ENCODE measurements at places on chromosomes 2 and 18.

GRCh38 chr2:183250472-183250871, 126.2 kb downstream of the NUP35 start:
- DNase-seq, result no peak

- peak; percentile 90 for DNase-seq
These were observed 25.4 kb upstream of the SLC66A3 start for GRCh38 chr2:11129598-11130449.

DNA sequence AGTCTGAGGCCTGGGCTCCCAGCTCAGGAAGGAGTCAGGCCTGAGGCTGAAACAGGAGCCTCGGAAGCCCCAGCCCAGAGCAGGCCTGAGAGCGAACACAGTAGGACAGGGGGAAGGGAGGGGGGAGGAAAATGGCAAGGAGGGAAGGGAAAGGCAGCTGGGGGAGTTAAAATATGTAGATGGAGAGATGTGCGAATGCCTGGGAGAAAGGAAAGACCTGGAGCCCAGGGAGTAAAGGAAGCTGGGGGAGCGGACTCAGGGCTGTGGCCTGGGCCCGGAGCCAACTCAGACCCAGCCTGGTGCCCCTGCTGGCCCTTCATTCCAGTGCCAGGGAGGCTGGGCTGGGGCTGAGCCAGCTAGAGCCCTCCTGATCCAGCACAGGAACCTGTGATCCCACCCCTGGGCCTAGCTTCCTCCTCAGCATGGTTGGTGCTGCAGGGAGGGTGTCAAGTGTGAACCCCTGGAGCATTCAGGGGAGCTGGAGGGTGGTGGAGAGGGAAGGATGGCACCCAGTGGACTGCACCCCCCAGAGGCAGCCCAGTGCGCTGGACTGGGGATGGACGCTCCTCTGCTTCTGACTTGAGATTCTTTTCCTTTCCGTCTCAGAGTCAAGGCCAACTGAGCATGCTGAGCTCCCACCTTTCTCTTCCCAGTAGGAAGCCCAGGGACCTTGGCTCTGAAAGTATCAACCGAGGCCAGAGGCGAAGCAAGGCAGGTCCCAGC, 46.3 kb downstream of the EMX1 start:
- no peak for DNase-seq

- DNase-seq, result no peak
These were observed 331.4 kb upstream of the NETO1 start for GRCh38 chr18:73199151-73199550.

DNA sequence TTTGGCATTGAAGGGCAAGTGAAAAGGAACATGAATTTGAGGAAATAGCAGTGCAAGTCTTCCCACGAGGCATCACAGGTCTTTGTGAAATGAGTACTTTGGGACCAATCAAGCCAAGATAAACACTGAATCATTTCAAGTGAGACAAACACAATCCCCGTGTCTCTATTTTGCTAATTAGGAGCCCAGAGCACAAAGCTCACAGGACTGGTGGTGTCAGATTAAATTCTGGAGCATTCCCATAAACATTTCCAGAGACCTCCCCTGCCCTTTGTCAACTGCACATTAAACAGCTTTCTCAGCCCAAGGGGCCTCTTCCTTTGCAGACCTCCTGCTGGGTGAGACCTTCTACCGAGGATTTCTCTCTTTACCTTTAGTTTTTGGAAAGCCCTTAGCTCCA, 50.7 kb downstream of the DAPL1 start:
- no peak for DNase-seq

DNA sequence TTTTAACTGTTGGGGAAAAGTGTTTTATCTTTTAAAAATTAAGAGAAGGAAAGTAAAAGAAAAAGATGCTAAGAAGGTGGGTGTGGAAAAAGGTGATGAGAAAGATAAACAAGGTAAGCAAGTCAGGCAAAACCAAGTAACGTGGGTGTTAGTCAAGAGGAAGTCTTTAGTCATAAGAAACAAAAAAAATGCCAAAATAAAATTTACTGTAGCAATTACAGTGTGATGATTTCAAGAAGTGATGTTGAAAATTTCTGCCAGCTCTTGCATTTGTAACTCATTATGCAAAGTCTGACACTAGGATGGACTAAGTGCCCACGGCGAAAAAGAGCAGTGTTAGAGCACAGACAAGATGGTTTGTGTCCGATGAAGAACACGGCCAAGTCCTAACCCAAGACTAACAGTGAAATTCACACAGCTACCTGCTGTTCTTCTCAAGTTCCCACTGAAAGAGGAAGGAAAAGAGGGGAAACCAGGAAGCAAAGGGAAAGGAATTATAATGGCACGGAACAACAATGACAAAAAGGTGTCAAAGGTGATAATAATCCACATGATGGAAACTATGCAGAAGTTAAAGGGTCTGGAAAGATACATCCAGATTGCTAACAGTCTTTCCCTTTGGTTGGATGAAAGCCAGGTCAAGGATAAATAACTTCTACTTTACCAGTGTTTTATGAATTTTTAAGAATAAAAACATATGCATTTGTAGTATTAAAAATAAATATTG, 34.1 kb downstream of the NOL10 start:
- no peak for DNase-seq

GRCh38 chr2:160110674-160111239, 48.3 kb upstream of the PLA2R1 start:
- DNase-seq, result no peak

GRCh38 chr2:128375454-128375853, 56.8 kb upstream of the HS6ST1 start:
- DNase-seq, result no peak

DNA sequence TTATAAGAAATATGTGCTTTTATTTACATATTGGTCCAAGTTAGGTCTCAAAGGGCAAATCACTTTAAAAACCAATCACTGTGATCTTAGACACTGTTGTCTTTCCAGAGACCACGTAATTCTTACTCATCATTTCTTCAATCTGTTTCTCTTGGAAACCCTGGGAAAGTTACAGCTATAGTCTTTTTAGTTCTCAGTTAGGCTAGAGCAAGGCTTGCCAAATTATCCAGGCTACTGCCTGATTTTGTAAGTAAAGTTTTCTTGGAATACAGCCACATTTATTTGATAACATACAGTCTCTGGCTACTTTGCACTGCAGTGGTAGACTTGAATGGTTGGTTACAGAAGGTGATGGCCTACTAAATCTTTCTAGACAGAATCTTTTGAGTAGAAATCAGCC, 106.0 kb downstream of the KIAA1328 start:
- DNase-seq, result no peak

DNA sequence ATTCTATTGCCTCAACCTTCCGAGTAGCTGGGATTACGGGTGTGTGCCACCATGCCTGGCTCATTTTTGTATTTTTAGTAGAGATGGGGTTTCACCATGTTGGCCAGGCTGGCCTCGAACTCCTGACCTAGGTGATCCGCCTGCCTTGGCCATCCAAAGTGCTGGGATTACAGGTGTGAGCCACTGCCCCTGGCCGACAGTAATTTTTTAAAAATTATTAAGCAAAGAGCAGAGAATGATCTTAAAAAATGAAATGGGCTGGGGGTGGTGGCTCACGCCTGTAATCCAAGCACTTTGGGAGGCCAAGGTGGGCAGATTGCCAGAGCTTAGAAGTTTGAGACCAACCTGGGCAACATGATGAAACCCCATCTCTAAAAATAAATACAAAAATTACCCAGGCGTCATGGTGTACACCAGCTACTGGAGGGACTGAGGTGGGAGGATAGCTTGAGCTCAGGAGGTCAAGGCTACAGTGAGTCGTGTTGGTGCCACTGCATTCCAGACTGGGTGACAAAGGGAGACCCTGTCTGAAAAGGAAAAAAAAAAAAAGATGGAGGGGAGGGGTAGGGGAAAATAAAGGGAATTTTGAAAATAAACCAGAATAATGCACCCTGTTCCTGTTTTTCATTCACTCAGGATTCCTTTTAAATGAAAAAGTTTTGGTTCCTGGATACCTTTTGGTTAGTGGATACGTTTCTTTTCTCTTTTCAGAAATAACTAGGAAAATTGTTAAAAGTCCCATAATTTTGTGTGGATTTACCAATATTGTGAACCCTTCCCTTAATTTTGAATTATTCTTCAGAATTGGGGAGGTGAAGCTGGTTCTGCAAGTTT, 33.9 kb downstream of the MAP4K4 start:
- DNase-seq, result no peak

DNA sequence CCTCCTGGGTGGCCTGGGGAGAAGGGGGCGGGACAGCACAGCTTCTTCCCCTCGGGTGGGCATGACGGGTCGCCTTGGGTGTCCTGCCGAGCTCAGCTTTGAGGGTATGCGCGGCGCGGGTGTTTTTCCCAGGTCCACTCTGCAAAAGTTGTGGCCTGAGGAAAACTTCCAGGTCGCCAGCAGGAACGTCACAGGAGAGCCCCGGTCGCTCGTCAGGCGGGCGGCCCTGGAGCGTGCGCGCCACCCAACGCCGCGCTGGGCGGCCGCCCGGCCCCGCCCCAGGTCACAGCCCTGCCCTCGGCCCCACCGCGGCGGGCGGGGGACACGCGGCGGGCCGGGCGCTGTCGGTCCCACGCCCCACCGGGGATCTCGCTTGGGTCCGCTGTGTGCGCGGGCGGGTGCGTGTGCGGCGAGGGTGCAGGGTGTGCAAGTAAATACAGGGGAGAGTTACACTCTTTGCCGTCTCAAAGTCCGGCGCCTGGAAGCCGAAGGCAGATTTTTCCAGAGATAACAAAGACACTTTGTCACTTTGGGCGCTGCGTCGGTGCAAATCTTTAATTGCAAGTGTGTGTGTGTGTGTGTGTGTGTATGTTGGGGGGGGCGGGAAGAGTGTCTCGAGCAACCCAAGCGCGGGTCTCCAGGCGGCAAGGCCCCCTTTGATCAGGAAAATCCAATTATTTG, 616 bp upstream of the SP5 start:
- no peak for DNase-seq

DNA sequence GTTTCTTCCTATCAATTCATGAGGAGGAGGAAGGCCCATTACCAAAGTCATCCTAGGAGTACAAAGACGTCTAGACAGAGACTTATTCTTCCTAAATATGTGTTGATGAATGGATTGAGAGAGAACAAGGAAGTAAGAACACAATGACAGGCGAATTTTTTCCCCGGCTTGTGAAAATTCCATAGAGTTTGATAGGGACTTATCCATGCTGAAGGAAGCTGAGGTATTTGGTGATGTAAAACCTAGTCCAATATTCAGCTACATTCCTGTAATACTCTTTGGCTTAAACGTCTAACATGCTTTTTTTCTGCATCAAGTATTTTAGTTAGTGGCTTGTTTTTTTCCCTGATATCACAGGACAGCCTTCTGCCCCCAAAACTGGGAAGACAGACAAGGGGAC, 121.9 kb upstream of the MYT1L start:
- no peak for DNase-seq
